ENCODE measurements at places on chromosomes 6 and 20. TPM values are rescaled to one million over a fixed set of nuclear protein-coding genes. Genes with fewer than 3 reads are reported as not detected.
A peak's percentile ranks its signal among the peaks of the same experiment; 100 is the strongest.

DNA sequence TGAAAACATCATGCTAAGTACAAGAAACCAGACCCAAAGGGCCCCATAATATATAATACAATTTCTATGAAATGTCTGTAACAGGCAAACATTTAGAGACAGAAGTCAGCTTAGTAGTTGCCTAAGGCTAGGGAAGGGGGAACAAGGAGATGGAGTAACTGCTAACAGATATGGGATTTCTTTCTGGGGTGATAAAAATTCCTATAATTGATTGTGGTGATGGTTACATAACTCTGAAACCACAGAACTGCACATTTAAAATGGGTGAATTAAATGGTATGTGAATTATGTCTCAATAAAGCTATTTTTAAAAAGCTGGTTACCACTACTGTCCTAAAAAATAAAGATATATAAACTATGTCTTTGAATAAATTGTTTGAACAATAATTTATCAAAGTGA is 3.2 kb downstream of the CEP162 start:
- DNase-seq, result no peak

DNA sequence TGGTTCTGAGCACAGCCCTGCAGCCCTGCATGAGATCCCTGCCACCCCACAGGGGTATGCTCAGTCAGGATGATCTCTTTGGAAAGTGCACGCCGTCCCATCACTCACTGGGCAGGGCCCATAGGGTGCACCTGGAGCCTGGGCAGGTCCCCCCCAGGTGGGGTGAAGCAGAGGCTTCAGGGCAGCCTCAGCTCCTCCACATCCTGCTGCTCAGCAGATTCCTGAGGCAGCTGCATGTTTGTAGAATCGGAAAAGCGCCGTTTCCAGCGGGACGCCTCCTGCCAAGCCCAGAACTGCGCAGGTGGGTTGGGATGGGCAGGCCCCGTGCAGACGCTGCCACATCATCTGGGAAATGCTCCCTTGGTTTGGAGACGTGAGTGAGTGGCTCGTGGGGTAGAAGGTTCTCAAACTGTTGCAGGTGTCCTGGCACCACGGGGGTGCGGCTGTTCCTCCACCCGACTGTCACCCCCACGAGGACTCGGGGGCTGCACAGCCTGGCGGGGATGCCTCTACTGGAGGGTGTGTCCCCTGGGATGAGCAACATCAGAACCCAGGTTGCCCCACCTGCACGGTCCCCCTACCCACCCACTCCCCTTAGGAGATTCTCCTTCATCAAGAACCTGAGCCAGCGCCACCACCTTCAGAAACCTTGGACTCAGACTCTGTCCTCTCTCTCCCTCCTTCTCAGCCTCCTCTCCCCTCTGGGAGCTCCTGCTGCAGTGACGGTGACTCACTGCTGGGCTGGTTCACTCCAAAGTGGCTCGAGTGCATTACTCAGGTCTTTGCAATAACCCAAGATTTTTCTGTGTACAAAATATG is 334.1 kb downstream of the TAF4 start:
- peak; percentile 80 for DNase-seq

GRCh38 chr6:43983632-43984031 is 143.6 kb downstream of the MRPL14 start:
- no peak for DNase-seq

DNA sequence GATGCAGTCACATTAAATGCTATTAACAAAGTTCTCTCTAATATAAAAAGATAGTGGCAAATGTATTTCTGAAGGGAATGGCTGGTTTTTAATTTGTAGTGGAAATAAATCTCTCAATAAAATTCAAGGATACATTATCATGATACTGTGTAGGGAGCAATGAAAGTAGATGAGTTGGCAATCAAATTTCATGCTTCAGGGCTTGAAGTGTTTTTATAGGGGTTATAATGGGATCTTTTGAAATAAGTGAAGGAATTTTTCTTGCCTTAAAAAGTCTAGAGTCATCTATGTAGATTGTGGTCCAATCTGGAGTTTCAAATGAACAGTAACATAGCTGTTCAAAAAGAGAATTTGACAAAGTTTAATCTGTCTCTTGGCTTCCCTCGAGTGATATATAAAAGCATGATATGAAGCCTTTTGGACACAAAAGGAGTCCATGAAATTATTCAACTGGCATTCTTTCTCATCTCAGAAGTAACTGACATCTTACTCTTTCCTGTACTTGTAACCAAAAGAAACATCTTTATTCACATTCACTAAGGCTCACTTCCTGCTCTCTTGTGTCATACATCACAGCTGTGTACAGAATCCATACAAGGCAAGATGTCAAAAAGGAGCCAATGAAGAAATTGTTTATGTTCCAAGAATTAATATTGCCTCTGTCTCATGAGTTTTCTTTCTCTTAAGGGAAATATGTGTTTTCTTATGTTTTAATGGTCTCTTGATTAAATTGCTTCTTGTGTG is 591.0 kb upstream of the GJE1 start:
- DNase-seq, result no peak

DNA sequence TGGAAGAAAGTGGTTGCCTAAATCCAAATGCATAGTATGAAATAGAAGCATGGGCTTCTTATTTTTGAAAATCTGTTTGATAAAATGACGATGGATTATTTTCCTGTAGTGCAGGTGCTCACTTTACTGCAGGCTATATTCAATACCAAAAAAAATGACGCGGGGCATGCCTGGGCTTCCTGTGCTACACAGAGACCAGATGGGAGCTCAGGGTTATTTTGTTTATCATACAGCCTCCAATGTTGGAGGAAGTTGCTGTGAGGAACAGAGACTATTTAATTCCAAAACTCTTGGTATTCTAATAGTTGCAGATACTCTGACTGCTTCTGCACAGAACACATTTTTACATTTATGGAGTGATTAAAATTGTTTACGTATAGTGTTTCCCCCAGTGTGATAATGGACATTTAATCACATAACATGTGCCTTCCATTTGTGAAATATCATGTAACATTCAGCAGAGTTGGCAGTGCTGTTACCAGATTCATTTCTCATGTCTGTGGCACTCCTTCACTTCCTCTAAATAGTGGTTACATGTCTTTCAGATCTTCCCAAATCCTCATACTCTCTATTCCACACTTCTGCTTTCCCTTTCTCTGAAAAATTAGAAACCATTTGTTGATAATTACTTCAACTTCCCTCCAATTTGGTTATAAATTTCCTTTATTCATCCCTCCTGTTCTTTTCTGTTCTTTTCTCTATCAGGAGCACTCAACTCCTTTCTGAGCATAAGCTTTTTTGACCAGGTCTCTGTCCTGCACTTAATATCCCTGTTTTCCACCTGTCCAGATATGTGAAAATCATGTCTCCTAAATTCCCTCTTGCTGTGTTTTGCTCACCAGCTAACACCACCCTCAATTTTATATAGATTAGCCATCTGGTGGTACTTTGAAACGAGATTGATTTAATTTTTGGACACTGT is 121.6 kb downstream of the ADGRB3 start:
- DNase-seq, result no peak

DNA sequence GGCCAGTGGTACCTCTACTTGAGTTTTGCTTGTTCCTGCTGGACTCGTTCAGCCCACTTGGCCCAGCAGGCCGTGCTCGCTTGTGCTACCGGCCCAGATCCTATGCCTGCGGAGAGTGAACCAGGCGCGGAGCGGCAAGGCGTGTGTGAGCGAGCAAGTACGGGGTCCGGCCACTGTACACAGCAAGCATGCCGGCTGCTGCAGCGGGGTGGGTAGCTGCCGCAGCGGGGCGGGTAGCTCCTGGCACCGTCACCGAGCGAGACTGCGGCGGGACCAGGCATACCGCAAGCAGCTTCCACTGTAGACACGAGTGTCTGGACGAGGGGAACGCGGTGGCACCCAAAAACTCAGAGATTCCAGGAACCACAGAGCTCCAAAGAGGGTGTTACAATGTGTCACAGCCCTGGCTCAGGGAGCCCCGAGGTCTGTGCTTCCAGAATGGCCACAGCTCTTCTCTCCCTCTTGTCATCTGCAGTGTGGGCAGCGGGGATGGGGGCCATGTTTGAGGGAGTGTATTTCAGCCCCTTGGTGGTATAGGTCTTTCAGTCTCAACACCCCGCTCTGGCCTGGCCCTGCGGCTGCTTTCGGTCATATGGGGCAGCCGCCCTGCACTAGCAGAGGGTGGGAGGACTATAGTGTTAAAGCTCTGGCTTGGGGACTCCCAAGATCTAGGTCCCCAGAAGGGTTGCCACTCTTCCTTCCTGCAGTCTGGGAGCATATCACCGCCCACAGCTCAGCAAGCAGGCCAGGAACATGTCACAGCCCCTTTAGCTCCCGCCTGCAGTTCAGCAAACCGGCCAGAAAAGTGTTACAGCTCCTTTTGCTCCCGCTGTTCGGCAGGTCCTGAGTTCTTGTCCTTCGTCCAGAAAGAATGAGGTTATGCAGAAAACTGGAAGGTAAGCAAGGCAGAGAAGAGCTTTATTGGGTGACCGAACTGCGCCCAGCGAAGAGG is 6.1 kb upstream of the RWDD1 start:
- no peak for DNase-seq

Gene NPBWR2
- total RNA-seq, result not detected

Gene OARD1
- 29.0 TPM for total RNA-seq

Gene LPA
- total RNA-seq, result not detected

Measured in Daoy (cell line).